ENCODE measurements at places on chromosomes 7 and 10.

GRCh38 chr7:51140199-51141164 lies 176.1 kb downstream of the COBL start:
- DNase-seq, result no peak

GRCh38 chr7:16098058-16098457 lies 323.3 kb downstream of the CRPPA start:
- DNase-seq, result no peak

DNA sequence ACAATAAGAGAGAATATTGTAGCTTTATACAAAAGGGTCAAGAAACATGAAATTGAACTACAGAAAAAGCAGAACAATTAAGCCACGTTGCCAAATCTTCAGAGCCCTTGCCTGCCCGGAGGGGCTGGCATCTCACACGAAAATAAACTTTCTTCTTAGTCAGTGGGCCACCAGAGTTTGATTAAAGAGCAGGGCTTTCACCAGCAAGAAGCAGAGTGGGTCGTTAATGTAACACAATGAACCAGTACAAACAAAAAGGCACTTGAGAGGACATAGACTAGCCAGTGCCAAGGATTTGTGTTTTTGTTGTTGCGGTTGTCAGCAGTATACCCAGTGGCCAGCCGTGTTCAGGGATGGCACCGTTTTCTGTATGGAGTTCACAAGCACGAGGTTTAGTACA lies 155.4 kb downstream of the NRP1 start:
- DNase-seq, result no peak

DNA sequence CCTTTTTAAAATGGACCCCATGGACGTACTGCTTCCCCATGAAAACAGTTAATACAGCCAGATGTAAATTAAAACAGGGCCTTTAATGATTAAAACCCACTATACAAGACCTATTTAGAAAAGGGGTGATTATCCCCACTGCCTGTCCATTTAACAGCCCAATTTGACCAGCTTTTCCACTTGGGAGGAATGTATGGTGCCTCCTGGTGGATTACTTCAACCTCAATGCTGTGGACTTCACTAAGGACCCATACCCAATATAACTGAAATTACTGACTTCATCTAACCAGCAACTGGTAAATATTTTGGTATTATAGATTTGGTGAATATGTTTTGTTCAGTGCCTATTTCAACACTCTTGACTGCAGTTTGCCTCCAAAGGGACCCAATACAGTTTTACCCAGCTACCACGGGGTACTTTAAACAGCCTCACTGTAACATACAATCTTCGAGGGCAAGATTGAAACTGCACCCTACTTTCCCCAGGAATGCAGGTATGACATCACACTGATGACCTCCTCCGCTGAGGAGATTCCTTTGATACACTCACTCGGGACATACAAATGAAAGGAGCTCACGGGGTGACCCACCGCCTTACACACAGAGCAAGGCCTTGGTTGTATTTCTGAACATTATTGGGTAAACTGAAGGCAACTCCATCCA lies 192.8 kb downstream of the DNAJC1 start:
- DNase-seq, result no peak

DNA sequence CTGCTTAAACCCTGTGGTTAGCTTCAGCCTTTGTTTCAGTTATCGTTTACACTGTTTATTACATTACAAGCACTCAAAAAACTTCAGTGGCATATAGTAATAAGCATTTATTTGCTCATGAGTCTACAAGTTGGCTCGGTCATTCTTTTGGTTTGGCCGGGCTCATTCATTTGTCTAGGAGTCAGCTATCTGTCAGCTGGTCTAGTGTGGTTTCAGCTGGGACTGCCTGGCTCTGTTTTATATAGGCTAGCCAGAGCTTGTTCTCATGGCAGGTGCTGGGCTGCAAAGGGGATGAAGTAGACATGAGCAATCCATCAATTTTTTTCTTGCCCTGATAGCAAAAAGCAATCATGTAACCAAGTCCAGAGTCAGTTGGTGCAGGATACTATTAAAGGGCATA lies 103.6 kb downstream of the MKLN1 start:
- no peak for DNase-seq

DNA sequence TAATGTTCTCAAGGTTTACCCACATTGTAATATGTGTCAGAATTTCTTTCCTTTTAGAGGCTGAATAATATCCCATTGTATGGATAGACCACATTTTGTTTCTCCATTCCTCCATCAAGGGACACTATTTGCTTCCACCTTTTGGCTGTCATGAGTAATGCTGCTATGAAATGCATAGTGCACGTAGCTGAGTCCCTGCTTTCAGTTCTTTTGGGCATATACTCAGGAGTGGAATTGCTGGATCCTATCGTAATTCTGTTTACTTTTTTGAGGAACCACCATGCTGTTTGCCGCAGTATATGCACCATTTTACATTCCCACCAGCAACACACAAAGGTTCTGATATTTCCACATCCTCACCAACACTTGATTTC lies 60.0 kb downstream of the PRF1 start:
- no peak for DNase-seq

DNA sequence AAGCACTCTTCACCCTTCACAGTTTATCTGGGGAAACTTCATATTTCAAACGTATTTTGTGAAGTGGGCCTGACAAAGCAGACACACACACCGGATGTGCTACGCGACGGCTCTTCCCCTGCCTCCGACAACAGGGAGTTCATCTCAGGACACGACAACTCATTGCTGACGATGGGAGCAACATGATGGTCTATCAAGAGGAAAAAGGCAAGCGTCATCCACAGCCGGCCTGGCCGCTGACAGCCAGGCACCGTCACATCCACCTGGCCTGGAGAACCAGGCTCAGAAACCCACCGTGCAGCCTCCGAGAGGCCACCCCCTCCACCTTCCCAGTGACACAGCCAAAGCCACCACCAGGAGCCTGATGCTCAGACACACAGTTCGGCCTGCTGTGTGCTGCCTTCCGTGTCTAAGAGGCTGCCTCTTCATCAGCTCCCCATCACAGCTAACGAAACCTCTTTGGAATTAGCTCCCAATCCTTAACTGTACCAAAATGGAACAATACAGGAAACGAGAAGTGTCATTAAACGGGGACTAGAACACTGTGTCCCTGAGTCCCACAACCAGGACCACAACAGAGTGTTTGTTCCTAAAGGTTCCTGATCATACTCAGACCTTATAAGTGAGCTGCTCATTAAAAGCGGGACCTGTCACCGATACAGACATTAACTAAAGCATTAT lies 76.7 kb downstream of the SFMBT2 start:
- no peak for DNase-seq

GRCh38 chr7:17523813-17524739 lies 225.6 kb downstream of the AHR start:
- no peak for DNase-seq

DNA sequence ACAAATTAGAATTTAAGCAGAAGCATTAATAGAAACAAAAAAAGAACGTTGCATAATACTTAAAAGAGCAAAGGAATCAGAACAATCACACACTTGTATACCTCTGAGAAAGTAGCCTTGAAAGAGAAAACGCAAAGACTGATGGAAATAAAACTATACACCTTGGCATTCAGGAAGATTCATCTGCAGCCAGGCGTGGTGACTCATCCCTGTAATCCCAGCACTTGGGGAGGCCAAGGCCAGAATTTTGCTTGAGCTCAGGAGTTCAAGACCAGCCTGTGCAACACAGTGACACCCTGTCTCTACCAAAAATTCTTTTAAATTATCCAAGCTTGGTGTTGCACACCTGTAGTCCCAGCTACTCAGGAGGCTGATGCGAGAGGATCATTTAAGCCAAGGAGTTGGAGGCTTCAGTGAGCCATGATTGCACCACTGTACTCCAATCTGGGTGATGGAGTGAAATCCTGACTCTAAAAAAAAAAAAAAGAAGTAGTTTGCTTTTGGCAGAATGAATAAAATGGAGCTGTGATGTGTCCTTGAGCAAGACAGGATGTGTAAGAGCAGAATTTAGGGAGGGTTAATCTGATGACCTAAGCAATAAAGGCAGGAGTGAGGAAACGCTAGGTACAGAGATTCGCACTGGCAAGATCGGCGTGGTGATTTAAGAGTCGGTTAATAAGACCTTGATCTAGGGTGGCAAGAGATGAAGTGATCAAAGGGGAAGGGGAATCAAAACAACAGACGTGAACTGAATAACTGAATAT lies 75.8 kb upstream of the NRP1 start:
- no peak for DNase-seq

DNA sequence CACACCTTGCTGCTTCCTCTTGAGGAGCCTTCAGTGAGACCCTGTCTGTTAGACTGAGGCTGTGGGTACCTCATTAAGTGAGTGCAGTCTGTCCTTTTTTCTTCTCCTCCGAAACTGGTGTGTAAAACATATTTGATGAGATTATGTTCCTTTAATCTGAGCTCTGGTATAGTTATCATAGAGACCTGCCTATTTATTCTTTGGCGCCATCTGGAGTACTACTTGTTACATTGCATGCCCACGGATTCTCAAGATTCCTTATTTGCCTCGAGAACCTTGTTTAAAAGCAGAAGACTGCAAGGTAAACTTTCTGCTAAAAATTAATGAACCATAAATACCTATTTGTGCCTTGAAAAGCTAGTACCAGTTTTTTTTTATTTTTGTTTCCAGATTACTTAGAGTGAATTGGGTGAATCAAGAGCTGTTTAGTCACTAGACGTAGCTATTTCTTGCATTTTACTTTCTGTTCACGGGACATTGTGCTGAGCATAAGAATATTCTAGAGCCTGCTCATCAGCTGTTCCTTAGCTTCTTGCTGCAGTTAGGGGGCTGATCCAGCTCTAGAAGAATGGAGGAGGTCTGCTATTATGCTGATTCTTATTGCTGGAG lies 16.9 kb upstream of the STMP1 start:
- DNase-seq, result no peak

DNA sequence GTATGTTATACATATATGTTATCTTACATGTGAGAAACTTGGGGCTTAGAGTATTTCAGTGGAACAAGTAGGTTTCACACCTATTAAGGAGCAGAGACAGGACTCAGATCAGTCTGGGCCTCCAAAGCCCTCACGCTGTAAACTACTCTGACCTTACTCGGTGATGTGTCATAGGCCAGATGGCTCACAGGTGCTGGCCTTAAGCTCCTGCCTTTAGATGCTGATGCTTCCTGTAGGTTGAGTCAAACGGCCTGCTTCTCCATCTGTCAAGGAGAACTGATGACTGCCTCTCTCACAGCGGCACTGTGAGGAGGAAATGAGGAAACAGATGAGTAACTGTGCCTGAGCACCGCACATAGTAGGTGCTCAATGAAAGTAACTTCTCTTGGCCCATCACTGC lies 312.6 kb upstream of the COBL start:
- no peak for DNase-seq

DNA sequence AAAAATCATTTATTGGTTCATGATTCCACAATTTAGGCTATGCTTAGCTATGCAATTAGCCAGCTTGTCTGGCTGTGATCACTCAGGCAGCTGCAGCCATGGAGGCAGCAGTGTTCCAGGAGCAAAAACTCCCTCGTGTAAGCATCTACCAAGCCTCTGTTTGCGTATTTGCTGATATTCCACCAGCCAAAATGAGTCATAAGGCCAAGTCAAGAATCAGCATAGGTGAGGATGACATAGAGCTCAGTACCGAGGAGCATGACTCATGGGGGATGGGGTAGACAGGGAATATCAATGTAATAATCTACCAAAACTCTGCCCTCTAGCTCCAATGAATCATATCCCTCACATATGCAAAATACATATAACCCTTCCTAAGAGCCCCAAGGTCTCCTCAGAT lies 63.3 kb downstream of the IMMP2L start:
- no peak for DNase-seq

- no peak for DNase-seq
Measured at GRCh38 chr7:46220066-46220630, 299.1 kb upstream of the IGFBP3 start.

- no peak for DNase-seq
Measured at GRCh38 chr10:124005991-124006392, 87.4 kb downstream of the CHST15 start.

DNA sequence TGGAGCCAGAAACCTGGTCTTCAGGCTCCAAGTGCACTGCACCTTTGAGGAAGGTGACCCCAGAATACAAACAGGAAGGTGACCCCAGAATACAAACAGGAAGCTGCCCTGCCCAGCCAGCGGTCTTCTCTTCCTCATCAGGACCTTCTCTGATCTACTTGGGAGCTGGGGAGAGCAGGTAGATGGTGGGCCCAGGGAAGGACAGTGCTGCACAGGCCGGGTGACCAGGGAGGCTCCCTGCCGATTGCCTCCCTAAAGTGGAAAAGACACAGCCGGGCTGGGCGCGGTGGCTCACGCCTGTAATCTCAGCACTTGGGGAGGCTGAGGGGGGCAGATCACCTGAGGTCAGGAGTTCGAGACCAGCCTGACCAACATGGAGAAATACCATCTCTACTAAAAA lies 151.8 kb upstream of the CHST15 start:
- no peak for DNase-seq

GRCh38 chr7:12257582-12257981 lies 46.5 kb downstream of the TMEM106B start:
- no peak for DNase-seq

- no peak for DNase-seq
Measured at GRCh38 chr7:27634671-27635493, 27.8 kb downstream of the HIBADH start.

DNA sequence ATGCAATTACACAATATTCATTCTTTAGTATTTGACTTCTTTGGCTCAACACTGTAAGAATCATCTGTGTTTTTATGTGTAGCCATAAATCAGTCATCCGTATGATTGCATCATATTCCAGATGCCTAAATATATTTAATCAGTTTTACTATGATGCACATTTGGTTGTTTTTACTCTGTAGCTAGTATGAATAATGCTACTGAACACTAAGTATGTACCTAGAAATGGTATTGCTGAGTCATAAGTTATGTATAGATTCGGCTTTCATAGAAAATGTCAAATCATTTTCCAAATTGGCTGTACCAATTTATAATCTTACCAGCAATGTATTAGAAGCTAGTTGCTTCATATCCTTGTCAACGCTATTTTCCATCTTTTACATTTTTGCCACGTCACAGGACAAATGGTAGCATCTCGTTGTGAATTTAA lies 197.3 kb upstream of the PLXNA4 start:
- no peak for DNase-seq

- DNase-seq, result no peak
Measured at GRCh38 chr10:51642581-51642980, 56.8 kb downstream of the CSTF2T start.

GRCh38 chr10:72691470-72691862 lies 477 bp upstream of the MCU start:
- DNase-seq, result no peak

GRCh38 chr10:106502641-106503040 lies 661.9 kb downstream of the SORCS1 start:
- no peak for DNase-seq

DNA sequence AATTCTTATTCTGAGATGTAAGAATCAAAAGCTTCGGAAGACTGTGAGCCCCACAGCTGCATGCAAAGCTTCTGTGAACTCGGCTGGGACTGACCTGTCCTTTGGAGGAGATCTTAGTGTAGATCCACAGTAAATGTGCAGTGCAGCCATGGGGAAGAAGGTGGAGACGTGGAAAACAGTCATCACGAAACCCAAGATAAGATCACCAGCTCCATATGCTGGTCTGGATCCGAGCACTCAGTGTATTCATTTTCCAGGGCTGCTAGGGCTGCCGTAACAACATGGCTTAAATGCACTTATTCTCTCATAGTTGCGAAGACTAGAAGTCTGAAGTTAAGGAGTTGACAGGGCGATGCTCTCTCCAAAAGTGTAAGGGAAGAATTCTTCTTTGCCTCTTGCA lies 143.0 kb upstream of the TCF7L2 start:
- DNase-seq, result no peak

Measured in stimulated activated CD8-positive, alpha-beta memory T cell treated with anti-CD3 and anti-CD28 coated beads, Interleukin-15, amount 100 ng/mL, for 4 hours (primary cell).